ENCODE measurements at places on chromosomes 5 and 9.

DNA sequence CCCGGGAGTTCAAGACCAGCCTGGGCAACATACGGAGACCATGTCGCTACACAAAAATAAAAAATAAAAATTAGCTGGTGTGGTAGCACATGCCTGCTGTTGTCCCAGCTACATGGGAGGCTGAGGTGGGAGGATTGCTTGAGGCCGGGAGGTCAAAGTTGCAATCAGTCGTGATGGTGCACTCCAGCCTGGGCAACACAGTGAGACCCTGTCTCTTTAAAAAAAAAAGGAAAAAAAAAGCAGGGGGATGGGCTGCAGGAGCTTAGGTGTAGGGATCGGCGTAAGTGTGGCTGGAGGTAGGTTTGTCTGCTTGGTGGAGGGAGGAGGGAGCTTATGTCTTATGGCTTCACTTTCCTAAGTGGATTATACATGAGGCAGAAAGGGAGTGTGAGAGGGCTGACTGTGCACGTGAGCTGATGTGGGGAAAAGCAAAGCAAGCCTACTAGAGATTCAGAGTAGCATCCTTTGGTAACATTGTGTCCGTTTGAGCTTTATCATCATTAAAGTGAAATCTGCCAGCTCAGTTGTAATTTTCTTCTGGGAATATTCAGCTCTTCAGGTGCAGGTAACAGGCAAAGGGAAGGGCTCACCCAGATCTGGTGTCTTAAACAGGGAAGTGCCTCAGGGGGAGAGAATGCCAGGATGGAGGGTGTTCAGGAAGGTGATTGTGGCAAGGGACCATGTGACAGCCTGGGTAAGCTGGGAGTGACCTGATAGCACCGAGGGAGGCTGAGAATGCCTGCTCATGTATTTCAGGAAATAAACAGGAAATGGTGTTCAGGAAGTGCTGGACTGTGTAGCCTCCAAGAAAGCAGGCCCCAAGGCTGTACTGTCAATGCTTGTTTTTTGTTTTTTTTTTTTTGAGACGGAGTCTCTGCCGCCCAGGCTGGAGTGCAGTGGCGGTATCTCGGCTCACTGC lies 17.6 kb upstream of the SETX start:
- DNase-seq: no peak

DNA sequence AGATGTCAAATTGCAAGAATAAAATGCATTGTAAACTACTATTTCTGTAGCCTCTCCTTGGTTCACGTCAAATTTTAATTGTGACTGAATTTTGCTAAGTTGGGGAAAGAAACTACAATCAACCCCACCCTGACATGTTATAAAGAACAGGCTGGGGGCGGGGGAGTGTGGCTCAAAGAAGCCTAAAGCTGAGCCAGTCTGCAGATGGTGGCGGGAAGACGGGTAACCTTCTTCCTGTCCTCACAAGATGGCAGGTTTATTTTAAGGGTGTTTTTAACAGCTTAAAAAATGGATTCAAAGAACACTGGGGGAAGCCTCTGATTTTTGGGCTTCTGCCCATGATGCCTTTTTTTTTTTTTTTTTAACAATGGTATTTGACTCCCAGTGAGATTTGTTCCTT lies 68.5 kb upstream of the MELK start:
- DNase-seq: no peak

DNA sequence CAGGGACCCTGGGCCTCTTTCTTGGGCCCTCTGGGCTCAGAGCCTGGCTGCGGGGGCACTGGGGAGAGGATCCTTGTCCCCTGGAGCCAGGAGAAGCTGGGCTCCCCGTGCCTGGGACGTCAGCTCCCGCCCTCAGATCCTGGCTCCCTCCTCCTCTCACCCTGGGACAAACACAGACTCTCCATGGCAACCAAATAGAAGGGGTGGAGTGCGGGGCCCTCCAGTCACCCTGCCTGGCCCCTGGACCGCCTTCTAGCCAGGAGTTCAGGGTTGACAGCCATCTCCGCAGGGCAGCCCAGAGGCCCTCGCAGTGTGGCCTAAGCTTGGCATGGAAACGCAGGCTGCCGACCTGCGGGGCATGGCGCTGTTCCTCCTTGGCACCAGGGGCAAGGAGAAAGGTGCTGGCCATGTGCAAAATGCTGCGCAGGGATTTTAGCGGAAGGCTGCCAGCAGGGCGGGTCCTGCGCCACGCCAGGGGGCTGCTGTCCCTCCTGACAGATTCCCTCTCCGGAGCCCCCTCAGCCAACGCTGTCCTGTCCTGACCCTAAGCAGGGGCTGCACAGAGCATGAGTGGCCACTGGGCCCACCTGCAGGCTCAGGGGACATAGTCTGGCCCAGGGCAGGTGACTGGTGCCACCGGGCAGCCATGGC lies 1.0 kb downstream of the ZDHHC11 start:
- no peak for DNase-seq

DNA sequence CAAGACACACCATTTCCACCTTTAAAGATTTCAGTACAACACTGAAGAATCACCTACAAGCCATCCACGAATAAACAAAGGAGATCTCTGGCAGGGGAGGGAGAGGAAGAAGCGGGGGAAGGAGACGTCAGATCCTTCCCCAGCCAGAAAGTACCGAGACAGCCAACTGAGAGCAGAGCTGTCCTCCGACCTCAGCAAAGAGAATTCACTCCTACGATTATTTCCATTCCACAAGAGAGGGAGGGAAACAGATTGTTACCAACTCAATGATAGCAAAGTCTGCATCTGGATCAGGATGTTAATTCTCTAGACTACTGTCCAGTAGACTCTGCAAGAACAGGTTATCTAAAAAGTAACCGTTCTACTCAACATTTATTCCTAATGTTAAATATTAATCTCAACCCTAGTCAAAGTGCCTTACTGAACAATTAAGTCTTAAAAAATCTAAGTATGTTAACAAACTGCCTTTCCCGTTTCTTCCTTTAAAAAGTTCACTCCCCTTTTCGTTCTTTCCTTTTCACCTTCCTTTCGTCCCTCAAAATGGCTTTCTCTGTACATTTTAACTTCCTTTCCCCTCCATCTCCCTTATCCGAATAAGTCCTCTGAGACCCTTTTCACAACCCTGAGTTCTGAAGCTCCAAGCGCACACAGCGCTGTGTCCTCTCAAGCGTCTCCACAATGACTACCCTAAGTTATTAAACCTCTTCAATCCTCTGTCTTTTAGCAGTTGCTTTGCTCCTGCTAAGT lies 1.4 kb downstream of the CHD1 start:
- DNase-seq: no peak

GRCh38 chr5:129820-130219 lies 37.9 kb downstream of the PLEKHG4B start:
- DNase-seq: no peak

GRCh38 chr5:138344887-138345622 lies 7.0 kb downstream of the FAM53C start:
- no peak for DNase-seq

DNA sequence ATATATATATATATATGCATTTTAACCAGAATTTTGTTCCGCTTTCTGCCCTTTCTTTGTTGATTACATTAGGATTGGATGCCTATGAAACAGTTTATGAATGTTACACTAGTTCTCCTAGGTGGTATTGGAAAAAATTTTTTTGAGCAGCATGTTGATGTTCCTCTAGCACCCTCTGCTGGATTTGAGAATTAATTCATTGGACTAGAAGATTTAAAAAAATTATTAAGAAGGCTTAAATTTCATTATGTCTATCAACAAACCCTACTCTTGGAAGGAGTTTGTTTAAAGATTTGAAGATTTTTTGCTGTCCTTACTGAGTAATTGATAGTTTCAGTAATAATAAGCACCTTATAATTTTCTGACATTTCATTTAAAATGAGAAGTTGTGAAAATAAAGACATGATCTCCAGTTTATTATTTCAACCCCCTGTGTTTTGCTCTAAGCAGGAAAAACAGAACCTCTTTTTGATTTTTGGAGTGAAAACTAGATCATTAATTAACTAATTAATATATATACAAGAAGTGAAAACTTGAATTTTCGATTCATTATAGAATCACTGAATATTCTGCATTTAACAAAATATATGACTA lies 89.6 kb downstream of the CCDC171 start:
- no peak for DNase-seq

- DNase-seq: no peak
Observed at GRCh38 chr9:98775831-98776441, 20.4 kb downstream of the ANKS6 start.

DNA sequence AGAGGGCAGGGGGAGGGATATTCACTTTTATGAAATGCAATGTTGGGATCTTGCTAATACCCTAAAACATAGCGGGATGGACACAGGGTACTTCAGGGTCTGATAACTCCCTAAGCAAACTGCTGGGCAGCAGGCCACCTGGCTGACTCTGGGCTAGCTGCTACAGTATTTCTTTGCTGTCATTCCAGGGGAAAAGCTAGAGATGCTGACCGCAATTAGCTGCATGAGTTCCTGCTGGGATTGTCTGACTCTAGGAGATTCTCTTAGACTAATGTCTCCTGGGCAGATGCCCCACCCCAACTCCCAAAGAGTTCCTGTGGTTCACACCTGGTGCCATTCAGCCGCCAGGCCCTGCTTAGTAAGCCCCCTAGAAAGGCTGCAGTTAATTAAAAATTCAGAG lies 69.9 kb downstream of the PSAT1 start:
- no peak for DNase-seq

- no peak for DNase-seq
Observed at GRCh38 chr9:6944093-6944551, 186.3 kb downstream of the KDM4C start.

DNA sequence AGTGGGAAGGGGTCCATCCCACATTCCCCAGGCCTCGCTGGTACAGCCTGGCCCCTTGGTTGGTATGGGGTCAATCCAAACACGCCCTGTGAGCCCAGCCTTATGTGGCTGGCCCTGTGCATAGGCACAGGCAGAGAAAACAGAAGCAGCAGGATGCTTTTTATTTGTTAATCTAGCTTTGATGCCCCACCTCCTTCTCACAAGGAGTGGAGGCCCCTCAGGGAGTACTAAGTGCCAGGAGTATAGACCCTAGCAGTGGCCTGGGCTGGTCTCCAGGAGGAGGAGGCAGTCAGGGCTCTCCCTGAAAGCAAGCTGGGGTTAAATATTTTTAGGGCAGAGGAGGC lies 14.6 kb upstream of the TCF7 start:
- no peak for DNase-seq

DNA sequence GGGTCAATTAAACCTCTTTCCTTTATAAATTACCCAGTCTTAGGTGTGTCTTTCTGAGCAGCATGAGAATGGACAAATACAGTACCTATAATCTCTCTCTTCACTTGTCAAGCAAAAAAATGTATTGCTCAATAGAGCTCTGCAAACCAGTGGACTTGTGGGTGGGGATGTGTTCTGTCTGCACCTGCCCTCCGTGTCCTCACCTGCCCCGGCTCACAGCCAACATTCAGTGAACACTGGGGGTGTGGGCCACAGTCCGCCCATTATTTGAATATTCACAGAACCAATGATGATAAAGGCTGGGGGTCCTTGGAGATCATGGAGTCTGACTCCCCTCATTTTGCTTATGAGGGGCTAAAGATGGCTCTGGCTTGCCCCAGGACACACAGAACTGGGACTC lies 36.9 kb upstream of the MED27 start:
- DNase-seq: no peak

- no peak for DNase-seq
Observed at GRCh38 chr5:92548346-92548745, 1032.7 kb downstream of the NR2F1-AS1 start.

GRCh38 chr5:58988938-58989337 lies 406.1 kb downstream of the RAB3C start:
- DNase-seq: no peak

DNA sequence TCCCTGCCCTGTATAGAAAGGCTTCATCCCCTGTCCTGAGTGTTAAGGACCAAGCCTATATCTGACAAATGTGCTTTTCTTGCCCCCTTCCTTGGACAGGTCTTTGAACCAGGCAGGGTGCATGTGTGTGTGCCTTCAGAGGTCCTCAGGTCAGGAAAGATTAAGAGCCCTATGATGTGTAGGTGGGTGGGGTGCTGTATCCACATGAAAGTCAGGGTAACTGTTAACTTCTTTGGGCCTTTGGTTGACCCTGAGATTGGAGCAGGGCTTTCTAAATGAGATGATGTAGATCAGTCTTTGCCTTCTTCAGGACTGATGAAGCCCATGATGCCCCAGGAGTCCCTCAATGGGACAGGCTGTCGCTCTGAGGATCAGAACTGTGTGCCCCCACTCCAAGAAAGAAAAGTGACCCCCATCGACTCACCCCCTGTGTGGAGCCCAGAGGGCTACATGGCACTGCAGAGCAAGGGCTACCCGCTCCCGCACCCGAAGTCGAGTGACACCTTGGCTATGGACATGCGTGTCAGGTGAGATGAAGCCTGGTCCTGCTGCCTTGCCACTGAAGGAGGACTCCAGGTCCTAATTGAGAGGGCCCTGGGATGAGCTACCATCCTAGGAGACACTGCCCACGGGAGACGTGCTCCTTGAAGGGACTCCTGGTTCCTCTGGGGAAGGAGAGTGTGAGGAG lies 29.4 kb upstream of the POMT1 start:
- DNase-seq: no peak

GRCh38 chr5:134813827-134814226 lies 31.9 kb upstream of the C5orf24 start:
- DNase-seq: no peak

DNA sequence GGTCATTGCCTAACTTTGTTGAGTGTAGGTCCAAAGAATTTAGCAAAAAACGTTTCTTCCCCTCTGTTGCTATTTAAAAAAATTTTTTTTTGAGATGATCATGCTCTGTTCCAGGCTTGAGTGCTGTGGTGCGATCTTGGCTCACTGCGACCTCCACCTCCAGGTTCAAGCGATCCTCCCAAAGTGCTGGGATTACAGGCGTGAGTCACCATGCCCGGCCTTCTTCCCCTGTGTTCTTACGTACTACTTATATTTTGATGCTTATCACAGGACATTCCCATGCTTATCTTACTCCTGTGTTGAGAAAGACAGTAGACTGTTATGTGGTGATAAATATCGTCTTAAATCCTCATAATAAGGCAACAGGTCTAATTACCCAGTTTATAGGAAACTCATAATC lies 2.5 kb downstream of the ACER2 start:
- no peak for DNase-seq

DNA sequence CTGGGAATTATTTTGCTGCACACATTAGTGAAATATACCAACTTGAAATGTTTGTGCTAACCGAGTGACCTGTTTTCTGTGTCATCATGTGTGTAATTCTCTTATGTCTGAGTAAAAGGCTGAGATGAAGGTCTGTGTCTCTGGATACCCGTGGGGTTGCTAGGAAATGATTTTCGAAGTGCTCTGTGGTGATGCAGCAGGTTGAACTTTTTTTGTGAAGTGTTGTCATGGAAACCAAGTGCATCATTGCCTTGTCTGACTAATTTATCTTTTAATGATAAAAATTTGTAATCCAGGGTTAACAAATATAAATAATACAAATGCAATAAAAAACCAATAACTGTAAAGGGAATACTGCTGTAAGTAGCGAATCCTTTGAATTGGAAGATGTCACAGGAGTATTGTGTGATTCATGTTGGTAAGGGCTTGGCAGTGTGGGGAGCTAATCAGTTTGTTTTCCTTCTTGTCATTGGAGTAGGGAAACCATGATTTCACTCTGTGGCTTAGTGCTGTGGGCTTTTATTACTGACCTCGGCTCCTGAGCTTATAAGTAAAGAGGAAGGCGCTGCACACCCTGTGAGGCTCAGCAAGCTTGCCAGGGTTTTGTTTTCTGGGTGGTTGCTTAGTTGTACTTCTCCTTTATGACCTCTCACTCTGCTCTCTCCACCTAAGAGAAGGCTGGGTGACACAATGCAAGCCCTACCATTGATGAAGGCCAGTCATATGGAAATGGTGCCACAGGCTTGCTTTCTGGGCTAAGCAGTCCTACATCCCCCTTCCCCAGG lies 22.3 kb downstream of the PDE8B start:
- DNase-seq: peak; percentile 63

- no peak for DNase-seq
Observed at GRCh38 chr5:166881802-166882201, 1409.6 kb upstream of the WWC1 start.
